ENCODE measurements at places on chromosomes 2 and 18.

DNA sequence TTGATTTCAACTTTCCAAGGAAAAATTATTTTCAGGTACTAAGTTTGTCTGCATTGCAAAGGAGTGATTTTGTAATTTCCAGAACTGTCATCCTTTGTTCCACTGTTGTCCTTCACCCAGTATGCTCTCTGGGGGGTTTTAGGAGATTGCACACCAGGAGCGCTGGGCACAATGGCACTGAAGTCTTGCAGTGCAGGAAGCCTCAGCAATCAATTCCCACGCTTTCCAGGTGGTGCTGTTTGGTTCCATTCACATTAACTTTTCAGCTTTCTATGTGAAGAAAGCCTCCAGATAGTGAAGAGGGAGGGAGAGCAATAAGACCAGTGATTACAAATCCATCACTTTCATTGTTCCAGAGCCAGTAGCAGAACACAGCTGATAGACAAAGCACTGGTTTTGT is 344.0 kb upstream of the VWC2L start:
- DNase-seq = no peak

GRCh38 chr18:50307400-50307737 is 19.9 kb upstream of the CXXC1 start:
- DNase-seq = no peak

DNA sequence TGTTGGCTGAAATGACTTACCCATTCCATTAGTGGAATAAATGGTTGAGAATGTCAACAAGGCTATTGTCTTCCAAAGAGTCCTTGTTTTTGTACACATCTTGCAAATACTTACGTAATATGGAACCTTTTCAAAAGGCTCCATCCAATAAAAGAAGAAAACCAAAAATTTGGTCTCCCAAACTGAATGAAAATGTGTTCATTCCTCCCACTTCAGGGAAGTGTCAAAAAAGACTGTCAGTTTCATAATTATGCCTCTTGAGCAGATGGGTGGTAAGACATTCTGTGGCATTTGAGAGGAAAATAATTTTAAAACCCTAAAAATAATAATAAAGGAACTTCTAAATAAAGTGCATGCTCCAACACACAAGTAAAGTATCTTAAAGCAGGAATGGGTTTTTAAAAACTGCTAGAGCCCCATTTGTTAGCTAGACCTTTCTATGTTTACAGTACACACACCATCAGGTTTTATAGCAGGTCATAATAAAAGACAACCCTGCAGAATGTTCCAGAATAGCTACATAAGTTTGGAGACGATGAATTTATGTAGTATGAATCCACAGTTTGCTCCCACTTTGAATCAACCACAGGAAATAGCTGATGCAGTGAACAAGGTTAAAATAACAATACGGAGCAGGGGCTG is 843.7 kb downstream of the LRRTM4 start:
- no peak for DNase-seq

GRCh38 chr2:229713371-229714079 is 830 bp downstream of the DNER start:
- no peak for DNase-seq

All from amniotic epithelial cell (primary cell).